ENCODE measurements at places on chromosomes 3 and 15.

DNA sequence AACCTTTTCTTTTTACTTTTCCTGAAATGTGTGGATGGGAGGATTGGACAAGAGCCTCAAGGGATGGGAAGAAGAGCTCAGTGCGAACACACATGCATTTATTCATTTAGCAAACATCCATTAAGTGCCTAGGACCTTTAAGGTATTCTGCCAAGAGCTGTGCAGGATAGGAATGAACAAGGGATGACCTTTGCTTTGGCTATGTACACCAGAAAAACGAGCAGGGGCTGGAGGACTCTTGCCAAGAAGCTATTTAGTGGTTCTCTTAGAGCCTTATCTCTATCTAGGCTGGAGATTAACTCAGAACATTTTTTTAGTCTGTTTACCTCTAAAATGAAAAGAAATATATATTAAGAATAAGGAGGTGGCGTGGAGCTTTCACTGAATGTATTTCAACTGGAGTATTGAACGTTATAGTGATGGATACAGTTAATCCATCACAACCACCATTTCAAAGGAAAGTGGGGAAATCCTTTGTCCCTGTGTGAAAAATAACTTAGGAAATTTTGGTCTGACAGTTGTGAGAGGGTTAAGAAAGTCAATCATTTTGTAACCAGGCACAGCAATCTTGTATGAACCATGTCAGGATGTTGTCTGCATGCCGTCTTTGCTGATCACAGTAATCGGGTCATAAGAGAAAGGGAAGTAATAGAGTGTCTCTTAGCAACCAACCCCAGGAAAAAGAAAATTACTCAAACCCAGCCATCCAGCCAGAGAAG lies 279.0 kb downstream of the LPP start:
- no peaks in the 10 kb centered on the region for H3K36me3 ChIP-seq
- no peak for DNase-seq
- H3K4me1 ChIP-seq = peaks cover 87% of the 10 kb centered on the region
- H3K27me3 ChIP-seq = no peaks in the 10 kb centered on the region

GRCh38 chr3:34012102-34012461 lies 213.7 kb downstream of the PDCD6IP start:
- peaks cover 12% of the 10 kb centered on the region for H3K4me1 ChIP-seq
- H3K36me3 ChIP-seq = no peaks in the 10 kb centered on the region
- H3K27ac ChIP-seq = peak overlapping the region; percentile 28
- H3K4me3 ChIP-seq = no peak overlapping the region
- no peak for DNase-seq

DNA sequence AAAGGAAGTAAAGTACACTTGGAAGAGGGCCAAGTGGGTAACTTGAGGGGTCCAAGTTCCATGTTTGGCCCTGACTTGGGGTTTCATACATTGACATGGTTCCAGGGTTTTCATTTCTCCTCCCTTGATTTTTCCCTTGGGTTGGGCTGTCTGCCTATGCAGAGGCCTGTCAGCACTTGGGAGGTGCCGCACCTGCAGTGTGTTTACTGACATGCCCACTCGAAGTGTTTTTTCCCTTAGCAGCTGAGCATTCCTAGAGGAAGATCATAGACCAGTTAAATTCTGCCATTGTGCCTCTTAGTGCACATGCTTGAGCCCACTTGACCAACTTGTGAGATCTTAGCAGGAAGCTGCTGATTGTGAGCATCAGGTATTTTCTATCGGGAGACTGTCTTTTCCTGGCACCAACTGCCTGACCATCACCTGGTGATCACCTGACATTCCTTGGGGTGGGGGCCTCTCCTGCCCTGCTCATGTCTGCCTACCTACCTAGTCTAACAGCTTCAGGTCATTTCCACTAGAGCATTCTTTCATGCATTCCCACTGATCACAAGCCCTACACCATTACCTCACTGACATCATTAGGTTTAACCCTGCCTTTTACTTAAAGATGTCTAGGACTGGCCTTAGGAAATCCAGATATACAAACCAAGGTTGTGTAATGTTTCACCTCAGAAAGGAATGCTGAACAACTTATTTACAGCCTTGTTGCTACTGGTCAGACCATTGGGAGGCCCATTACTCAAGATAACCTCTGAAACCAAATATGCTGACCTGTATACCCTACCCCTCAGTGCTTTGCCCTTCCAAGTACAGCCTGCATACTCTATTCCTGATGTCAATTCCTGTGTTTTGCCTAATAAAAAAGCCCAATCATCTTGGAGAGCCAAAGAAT lies 68.3 kb downstream of the CD47 start:
- H3K27ac ChIP-seq = no peak overlapping the region
- peaks cover 12% of the 10 kb centered on the region for H3K4me1 ChIP-seq
- no peak for DNase-seq
- no peaks in the 10 kb centered on the region for H3K27me3 ChIP-seq
- H3K36me3 ChIP-seq = no peaks in the 10 kb centered on the region

GRCh38 chr3:106629215-106629832 lies 747.9 kb upstream of the CCDC54 start:
- no peak overlapping the region for H3K27ac ChIP-seq
- no peaks in the 10 kb centered on the region for H3K27me3 ChIP-seq
- H3K4me3 ChIP-seq = no peak overlapping the region
- H3K36me3 ChIP-seq = no peaks in the 10 kb centered on the region

DNA sequence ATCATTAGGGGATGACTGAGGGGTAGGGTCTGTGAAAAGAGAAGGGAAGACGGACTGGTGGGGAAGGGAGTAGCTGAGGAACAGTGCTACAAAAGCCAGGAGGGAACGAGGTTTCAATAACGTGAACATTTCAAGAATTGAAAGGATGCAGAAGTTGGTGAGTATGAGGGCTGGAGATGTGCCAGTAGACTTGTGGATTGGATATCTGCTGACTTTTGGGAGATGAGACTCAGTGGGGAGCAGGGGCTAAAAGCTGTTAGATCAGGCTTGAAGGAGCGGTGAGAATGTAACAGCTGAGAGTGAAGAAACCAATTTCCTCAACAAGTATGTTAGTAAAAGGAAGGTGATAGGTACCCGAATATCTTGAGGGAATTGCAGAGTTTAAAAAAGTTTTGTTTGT lies 65.2 kb downstream of the GTPBP8 start:
- no peaks in the 10 kb centered on the region for H3K36me3 ChIP-seq
- H3K4me3 ChIP-seq = no peak overlapping the region
- no peaks in the 10 kb centered on the region for H3K27me3 ChIP-seq

DNA sequence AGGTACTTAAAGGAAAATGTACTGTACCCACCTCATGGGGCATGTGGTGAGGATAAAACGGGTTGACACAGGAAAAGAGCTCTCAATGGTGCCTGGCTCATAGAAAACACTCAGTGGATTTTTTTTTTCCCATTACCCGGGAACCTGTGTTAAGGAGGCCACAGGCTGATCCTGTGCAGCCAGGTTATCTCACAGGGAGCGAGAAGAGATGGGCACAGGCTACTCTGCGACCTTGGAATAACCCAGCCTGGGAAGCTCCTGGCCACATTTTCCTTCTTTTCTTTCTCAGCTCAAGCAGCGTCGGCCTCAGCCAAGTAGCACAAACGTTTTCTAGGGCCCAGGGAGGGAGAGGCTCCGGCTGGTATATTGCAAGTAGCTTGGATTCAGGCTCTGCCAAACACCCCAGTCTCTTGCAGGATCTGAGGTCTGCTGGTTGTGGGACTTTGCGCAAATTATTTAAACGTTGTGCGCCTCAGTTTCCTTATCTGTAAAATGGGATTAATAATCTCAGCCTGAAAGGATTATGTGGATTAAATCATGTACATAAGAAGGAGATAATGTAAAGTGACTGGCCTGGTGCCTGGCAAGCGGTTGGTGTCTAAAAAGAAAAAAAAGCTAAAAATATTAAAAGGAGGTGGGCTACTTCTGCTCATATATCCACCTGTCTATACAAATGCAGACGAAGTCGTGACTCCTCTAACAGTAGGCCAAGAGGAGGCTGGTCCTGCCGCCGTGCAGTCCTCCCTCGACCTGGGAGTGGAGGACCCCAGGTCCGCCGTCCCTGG lies 2.2 kb downstream of the FURIN start:
- H3K27me3 ChIP-seq = no peaks in the 10 kb centered on the region
- H3K27ac ChIP-seq = peak overlapping the region; percentile 89
- peaks cover under 1% of the 10 kb centered on the region for H3K36me3 ChIP-seq
- peak overlapping the region; percentile 97 for H3K4me3 ChIP-seq
- H3K4me1 ChIP-seq = peaks cover 45% of the 10 kb centered on the region
- DNase-seq = no peak

DNA sequence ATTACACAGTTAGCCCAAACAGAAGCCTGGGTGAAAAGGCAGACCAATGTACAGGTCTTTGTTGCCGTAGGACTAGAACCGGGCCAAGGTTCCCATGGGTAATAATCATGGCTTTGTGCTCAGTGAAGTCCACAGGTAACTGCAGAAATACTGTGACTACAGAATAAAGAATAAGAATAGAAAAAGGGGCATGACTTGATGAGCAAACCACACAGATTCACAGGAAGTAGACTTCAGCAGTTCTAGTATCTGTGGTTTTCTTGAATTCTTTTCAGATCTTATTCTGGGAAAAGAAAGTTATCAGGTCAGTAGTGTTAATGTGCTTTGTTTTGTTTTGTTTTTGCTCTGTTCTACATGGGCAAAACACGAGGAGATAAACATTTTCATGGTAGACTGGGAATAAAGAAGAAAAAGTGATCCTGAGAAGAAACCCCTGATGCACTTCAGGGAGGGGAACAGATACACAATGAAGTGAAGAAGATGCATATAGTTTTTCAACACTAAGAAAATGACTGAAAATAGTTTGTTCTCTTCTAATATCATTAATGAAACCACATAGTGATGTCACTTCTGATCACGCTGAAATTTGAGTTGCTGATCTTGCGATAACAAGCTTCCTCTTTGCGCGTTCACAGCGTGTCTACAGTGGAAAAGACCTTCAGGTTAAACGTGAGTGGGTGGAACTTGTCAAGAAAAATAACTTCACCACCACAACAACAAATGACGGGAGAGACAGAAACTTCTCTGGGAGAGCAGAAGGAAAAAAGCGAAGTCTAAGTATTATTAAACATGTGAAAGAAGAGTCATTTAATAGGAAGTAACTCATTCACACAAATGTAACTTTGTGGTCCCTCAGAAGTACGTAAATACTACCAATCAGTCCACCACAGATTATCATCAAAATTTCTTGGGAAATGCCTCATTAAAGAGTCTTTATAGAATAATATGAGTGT lies 315.8 kb upstream of the SATB1 start:
- H3K4me1 ChIP-seq = no peaks in the 10 kb centered on the region
- H3K27me3 ChIP-seq = no peaks in the 10 kb centered on the region
- DNase-seq = no peak
- no peaks in the 10 kb centered on the region for H3K36me3 ChIP-seq
- no peak overlapping the region for H3K4me3 ChIP-seq

DNA sequence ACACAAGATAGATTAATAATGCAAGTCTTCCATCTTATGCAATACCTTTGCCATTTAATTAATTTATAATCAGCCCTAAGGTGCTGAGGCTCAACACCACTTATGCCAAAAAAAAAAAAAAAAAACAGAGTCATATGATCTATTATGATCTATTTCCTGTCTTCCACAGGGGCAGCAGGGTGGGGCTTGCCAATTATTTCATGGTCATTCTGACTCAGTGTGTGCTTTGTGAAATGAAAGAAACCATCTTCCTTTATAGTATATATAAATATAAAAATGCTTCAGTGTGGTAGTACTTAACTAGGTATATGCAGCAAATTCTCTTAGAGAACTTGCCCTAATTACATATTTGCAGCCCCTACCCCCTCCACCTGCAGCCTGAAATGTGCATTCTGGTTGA lies 7.2 kb upstream of the RARB start:
- no peaks in the 10 kb centered on the region for H3K36me3 ChIP-seq
- no peak overlapping the region for H3K4me3 ChIP-seq
- no peak overlapping the region for H3K27ac ChIP-seq
- no peak for DNase-seq
- no peaks in the 10 kb centered on the region for H3K27me3 ChIP-seq

DNA sequence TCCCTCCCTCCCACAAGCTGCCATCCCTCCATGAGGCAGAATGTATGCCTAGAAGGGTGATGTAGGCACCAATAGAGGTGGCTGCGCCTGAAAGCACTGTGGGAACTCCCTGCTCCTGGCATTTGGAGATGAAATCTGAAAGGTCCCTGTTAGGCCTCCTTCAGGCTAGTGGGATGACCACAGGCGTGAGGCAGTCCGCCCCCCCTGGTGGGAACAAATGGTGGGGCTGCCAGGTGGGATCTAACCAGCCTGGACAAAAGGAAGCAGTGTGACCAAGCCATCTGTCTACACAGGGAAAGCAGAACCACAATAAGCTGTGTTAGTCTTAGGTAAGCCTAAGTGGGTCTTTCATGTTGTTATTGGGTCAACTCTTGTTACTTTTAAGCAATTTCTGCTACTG lies 25.3 kb downstream of the IL5RA start:
- DNase-seq = no peak
- H3K27me3 ChIP-seq = no peaks in the 10 kb centered on the region
- no peaks in the 10 kb centered on the region for H3K4me1 ChIP-seq
- no peak overlapping the region for H3K4me3 ChIP-seq
- H3K27ac ChIP-seq = no peak overlapping the region

DNA sequence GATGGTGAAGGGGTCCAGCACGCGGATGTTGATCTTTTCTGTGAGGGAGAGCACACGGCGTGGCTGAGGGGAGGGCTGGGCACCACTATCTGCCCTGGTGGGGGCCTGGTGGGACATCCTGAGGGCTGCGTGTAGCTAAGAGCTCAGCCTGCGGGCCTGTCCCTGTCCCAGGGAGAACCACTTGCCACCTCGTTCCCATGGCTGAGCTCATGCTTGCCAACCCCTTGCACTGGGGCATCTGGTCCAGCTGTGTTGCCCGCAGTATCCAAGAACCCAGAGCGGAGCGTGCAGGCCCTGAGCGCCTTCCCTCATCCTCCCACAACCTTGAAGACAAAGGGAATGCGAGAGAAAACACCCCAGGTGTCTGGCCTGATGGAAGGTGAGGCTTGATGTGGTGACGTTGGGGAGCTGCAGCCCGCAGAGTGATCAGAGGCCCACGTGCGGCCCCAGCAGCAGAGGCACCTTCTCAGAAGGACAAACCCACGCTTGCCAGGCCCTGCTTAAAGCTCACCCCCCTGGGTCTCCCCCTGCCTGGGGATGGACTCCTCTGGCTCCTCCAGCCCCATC lies 28.9 kb downstream of the TKT start:
- no peak overlapping the region for H3K27ac ChIP-seq
- DNase-seq = no peak
- no peak overlapping the region for H3K4me3 ChIP-seq
- H3K4me1 ChIP-seq = no peaks in the 10 kb centered on the region
- H3K36me3 ChIP-seq = peaks cover 76% of the 10 kb centered on the region

DNA sequence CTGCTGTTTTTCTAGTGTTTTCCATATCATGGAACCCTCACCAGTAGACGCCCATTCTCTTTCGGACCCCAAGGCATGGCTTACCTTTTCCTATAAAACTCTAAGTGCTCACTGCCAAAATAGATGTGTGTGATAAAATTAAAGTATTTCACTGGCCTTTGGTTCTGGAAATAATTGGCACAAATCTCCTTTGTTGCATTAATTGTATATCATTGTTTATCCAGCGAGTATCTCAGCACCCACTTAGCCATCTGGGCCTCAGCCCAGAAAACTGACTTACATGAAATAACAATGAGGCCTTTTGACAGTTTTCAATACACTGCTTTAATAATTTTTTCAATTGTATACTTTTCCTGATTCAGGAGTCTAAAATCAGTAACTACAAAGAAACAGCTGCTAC lies 105.1 kb downstream of the MECOM start:
- peaks cover 52% of the 10 kb centered on the region for H3K4me1 ChIP-seq
- H3K27ac ChIP-seq = peak overlapping the region; percentile 76
- no peak for DNase-seq
- no peaks in the 10 kb centered on the region for H3K27me3 ChIP-seq
- H3K4me3 ChIP-seq = no peak overlapping the region
